ENCODE measurements at places on chromosomes 7 and 10.
A peak's percentile ranks its signal among the peaks of the same experiment; 100 is the strongest.

- no peak overlapping the region for H3K4me3 ChIP-seq
- DNase-seq, result peak; percentile 14
- no peaks in the 10 kb centered on the region for H3K36me3 ChIP-seq
- H3K27ac ChIP-seq, result no peak overlapping the region
- H3K4me1 ChIP-seq, result no peaks in the 10 kb centered on the region
Measured at GRCh38 chr10:46227936-46228562, 58.7 kb upstream of the ANTXRL start.

- no peak overlapping the region for H3K4me3 ChIP-seq
- peaks cover 11% of the 10 kb centered on the region for H3K27me3 ChIP-seq
- H3K4me1 ChIP-seq, result no peaks in the 10 kb centered on the region
- DNase-seq, result peak; percentile 19
- H3K27ac ChIP-seq, result no peak overlapping the region
- no peaks in the 10 kb centered on the region for H3K36me3 ChIP-seq
Measured at GRCh38 chr10:132526676-132527075, 10.9 kb upstream of the INPP5A start.

DNA sequence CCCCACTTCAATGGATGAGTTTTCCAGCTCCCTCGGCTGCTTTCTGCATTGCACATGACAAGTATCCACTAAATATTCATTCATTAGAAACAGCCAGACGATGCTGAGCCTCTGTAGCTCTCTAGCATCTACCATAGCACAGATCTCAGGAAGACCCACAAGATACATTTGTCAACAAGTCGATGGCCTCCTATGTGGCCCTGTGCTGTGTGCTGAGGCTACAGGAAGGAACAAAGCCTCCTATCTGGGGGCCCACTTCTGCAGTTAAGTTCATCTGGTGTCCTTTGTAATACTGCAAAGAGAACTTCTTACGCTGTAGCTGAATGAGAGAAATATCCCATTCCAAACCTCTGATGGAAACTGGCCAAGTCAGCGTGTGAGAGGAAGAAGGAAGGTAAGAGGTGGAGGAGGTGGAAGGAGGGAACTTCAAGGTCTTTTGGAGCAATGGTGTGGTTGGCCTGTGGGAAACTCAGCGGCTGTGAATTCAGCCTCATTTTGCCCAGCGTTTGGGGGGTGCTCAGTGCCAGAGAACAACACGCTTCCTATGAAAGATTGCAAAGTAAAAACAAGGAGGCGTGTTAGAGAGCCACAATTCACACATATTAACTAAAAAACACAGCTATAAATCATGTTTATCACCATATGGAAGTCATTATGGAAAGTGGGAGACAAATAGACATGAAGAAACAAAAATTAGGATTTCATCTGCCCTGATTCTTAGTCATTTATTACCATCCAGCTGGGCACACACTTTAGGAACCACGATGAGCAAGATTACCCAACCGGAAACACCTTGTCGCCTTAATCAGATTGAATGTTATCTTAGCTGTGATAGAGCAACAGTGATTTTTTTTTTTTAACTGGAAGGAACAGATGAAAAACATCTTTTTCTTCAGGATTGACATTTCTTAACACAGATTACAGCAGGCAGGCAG is 62.2 kb upstream of the USP6NL start:
- H3K27me3 ChIP-seq, result no peaks in the 10 kb centered on the region
- H3K36me3 ChIP-seq, result no peaks in the 10 kb centered on the region
- H3K4me3 ChIP-seq, result no peak overlapping the region
- H3K27ac ChIP-seq, result no peak overlapping the region
- H3K4me1 ChIP-seq, result no peaks in the 10 kb centered on the region

DNA sequence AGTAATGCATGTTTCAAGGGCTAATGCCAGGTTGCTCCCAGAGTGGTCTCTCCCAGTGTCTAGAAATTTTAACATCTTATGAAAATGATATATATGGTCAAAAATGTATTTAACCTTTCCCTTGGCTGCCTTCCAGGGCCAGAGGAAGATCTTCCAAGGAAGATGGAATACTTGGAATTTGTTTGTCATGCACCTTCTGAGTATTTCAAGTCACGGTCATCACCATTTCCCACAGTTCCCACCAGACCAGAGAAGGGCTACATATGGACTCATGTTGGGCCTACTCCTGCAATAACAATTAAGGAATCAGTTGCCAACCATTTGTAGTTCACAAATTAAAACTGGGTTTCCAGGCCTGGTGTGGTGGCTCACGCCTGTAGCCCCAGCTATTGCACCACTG is 9.0 kb downstream of the GATAD1 start:
- DNase-seq, result no peak
- H3K36me3 ChIP-seq, result no peaks in the 10 kb centered on the region
- no peaks in the 10 kb centered on the region for H3K4me1 ChIP-seq
- no peaks in the 10 kb centered on the region for H3K27me3 ChIP-seq
- no peak overlapping the region for H3K4me3 ChIP-seq

GRCh38 chr7:146008293-146008692 is 108.3 kb upstream of the CNTNAP2 start:
- DNase-seq, result no peak
- no peaks in the 10 kb centered on the region for H3K4me1 ChIP-seq
- H3K27me3 ChIP-seq, result no peaks in the 10 kb centered on the region
- no peak overlapping the region for H3K4me3 ChIP-seq
- no peak overlapping the region for H3K27ac ChIP-seq

DNA sequence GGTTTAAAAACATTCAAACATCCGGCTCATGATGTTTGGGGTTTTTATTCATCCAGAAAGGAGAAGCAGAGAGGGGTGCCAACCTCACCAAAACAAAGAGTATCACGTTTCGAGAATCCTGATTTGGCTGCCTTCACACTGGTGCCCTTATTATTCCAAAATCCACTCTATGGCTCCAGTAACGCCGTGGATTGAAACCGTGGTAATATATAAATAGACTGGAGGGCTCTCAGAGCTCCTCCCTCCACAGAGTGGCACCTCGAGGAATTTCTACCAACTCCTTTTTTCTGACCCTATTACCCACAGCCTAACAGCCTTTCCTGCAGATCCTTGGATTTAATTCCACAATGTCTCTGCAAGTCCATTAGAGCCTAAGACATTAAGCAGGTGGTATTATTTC is 353.6 kb downstream of the CRPPA start:
- peaks cover 5% of the 10 kb centered on the region for H3K4me1 ChIP-seq
- H3K4me3 ChIP-seq, result no peak overlapping the region
- no peaks in the 10 kb centered on the region for H3K36me3 ChIP-seq
- no peak for DNase-seq
- peak overlapping the region; percentile 58 for H3K27ac ChIP-seq
- no peaks in the 10 kb centered on the region for H3K27me3 ChIP-seq

DNA sequence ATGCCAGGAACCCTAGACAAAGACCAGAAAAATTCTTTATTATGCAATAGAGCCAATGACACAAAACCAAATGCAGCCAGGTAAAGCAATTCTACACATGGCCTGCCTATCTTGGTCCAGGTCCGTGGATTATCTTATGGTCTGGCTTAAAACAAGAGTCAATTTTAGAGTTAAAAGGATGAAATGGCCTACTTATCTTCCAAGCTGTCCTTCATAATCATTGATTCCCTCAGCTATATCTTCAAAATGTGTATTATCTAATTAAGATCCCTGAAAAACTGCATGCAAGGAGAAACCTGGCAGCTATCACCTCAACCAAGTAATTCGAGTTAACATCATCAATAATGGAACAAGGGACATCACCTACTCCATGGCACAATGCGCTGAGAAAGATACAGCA is 479.4 kb upstream of the NRP1 start:
- DNase-seq, result no peak
- no peaks in the 10 kb centered on the region for H3K36me3 ChIP-seq
- H3K4me3 ChIP-seq, result no peak overlapping the region
- no peaks in the 10 kb centered on the region for H3K4me1 ChIP-seq
- H3K27me3 ChIP-seq, result no peaks in the 10 kb centered on the region

GRCh38 chr7:74290981-74291441 is 1.8 kb downstream of the CLIP2 start:
- no peak overlapping the region for H3K27ac ChIP-seq
- H3K36me3 ChIP-seq, result no peaks in the 10 kb centered on the region
- DNase-seq, result no peak
- H3K4me1 ChIP-seq, result peaks cover 3% of the 10 kb centered on the region

DNA sequence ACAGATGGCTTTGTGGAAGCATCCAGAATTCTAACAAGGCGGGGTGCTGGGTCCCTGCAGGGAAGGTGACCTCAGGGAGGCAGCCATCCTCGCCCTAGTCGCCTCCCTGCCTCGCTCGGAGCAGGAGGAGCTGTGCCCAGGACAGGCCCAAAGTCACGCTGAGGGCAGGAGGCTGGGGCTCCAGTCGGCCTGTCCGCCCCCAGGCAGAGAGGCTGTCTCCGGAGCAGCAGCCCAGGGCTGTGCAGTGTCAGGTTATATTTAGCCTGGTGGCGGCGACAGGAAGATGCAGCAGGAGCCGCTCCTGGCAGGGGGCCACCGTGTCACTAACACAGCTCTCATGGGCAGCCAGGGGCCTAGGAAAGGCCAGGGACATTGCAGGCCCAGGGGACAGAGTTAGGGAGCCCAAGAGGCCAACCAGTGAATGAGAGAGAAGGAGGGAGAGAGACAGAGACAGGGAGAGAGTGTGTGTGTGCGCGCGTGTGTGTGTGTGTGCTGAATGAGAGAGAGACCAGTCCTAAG is 13.5 kb downstream of the KCNH2 start:
- no peaks in the 10 kb centered on the region for H3K36me3 ChIP-seq
- DNase-seq, result no peak
- no peaks in the 10 kb centered on the region for H3K27me3 ChIP-seq
- no peak overlapping the region for H3K4me3 ChIP-seq

GRCh38 chr7:22445140-22445743 is 54.7 kb downstream of the STEAP1B start:
- peaks cover 4% of the 10 kb centered on the region for H3K4me1 ChIP-seq
- H3K27me3 ChIP-seq, result no peaks in the 10 kb centered on the region
- peak overlapping the region; percentile 36 for H3K4me3 ChIP-seq
- H3K36me3 ChIP-seq, result no peaks in the 10 kb centered on the region
- peak; percentile 60 for DNase-seq

GRCh38 chr10:34015700-34016099 is 681.2 kb upstream of the NRP1 start:
- no peaks in the 10 kb centered on the region for H3K27me3 ChIP-seq
- H3K36me3 ChIP-seq, result no peaks in the 10 kb centered on the region
- DNase-seq, result no peak
- no peak overlapping the region for H3K27ac ChIP-seq
- H3K4me1 ChIP-seq, result no peaks in the 10 kb centered on the region

GRCh38 chr7:106187613-106188350 is 75.7 kb upstream of the SYPL1 start:
- H3K27me3 ChIP-seq, result no peaks in the 10 kb centered on the region
- no peak for DNase-seq
- no peaks in the 10 kb centered on the region for H3K36me3 ChIP-seq
- H3K27ac ChIP-seq, result no peak overlapping the region
- no peak overlapping the region for H3K4me3 ChIP-seq
- H3K4me1 ChIP-seq, result no peaks in the 10 kb centered on the region

DNA sequence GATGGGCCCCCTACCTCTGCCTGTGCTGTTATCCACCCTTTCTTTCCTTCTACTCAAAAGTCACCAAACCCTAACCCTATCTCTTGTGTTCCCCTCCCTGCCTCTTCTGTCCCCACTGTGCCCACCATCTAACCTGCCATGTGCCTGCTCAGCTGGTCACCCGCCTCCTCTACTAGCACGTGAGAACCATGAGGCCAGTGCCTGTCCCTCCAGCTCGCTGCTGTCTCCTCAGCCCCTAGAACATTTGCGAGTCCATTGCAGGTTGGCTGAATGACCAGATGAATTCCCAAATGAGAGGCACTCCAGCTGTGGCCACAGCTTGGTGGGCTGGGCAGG is 129.0 kb downstream of the ARHGAP22 start:
- peak; percentile 19 for DNase-seq
- no peak overlapping the region for H3K4me3 ChIP-seq
- H3K36me3 ChIP-seq, result no peaks in the 10 kb centered on the region
- no peaks in the 10 kb centered on the region for H3K4me1 ChIP-seq
- no peak overlapping the region for H3K27ac ChIP-seq

- H3K4me3 ChIP-seq, result no peak overlapping the region
- H3K4me1 ChIP-seq, result no peaks in the 10 kb centered on the region
- no peaks in the 10 kb centered on the region for H3K27me3 ChIP-seq
Measured at GRCh38 chr10:85151506-85151905, 823.1 kb downstream of the CCSER2 start.
